Activated naive CD4-positive, alpha-beta T cell (primary cell): ENCODE measurements at places on chromosomes 3 and 15.

DNA sequence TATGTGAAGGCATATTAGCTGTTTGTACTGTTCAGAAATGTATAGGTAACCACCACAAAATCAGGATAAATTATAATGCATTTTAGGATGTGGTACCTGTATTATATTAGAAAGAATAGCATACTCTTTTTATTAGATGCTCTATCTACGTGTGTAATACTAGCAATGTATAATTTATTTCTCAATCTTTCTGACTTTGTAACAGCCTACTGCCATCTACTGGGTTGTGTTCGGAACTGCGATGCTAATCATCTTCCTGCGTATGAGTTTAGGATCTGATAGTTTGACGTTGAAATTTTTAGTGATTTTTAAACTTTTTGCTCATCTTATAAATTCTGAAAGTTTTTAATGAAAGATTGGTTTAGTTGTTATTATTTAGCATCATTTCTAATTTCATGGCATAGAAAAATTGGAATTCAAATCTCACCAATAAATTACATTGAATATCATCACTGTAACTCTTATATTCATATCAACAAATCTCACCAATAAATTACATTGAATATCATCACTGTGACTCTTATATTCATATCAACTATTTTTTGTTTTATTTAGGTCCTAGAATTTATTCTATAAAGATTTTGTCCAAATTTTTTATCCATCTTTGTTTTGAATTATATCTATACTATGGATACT, 322.7 kb upstream of the ZNF717 start:
- DNase-seq: no peak

DNA sequence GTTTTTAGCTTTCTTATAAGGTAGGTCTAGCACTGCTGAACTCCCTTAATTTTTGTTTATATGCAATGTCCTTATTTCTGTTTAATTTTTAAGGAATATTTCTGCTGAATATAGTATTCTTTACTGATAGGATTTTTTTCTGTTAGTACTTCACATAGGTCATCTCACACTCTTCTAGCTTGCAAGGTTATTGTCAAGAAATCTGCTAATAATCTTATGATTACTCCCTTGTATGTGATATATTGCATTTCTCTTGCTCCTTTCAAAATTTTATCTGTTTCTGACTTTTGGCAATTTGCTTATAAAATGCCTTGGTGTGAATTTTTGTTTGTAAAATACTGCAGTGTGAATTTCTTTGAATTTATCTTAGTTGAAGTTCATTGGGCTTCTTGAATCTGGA, 298.4 kb downstream of the GAP43 start:
- no peak for DNase-seq

- no peak for DNase-seq
Observed at GRCh38 chr3:187044867-187045552, 94.3 kb downstream of the RPL39L start.

DNA sequence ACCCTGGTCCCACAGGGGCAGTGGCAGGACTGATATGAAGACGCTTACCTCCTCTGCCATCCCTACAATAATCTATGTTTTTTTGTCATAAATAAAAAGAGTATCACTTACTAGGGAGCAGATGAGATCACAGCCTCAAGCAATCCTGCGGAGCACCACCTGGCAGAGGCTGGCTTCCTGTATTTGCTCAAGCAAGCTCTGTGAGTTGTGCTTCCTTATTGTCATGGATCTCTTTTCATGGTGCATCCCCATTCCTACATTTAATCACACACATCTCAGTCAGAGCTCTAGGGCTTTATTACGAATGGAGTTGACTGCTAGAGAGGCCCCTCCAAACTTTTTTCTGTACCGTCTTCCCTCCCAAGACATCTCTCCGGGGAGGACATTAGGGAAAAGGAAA, 186.0 kb downstream of the UBE2E2 start:
- DNase-seq: no peak

- no peak for DNase-seq
Observed at GRCh38 chr3:56799251-56799882, 2.4 kb downstream of the ARHGEF3 start.

DNA sequence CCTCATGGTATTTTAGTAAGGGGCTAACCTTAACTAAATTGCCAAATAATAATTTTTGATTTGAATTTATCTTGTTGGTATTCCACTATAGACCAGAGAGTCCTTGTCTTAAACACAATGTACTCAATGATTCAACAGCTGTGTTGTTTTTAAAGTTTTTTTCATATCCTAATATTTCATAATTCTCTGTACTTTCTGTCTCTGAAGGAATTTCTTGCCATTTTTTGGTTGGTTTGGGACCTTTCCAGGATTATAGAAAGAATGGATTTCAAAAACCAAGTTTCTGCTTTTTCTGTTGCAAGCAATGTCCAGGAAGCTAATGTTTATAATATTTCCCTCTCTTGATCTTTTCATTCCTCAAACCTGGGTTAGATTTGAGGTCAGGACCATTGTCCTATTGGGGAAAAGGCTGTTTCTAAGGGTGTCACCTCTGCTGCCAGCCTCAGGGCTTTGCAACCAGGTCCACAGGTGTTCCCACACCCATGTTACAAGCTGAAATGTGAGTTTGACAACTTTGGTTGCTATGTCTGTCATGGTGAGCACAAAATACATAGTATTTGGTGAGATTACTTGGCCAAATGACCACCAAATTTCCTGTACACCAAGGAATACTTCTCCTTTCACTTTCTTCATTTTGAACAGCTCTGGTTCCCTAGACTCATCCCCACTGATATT, 363.7 kb upstream of the RGMA start:
- no peak for DNase-seq

DNA sequence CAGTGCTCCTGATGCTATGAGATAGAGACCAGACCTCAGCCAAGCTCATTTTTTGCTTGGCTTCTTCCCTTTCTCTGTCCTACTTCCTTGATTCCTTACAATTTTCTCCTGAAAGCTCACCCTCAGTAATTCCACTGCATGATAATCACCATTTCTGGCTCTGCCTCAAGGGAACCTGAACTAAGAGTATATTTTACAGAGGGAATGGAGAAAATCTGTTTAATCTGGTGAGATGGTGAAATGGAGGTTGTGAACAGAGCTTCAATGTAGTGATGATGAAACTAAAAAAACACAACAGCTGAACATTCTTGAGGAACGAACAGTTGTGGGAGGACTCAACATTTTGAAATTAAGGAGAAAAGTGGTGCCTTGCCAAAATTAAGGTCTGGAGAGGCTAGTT, 16.3 kb downstream of the HHLA2 start:
- no peak for DNase-seq

GRCh38 chr15:77724715-77725114, 92.0 kb upstream of the LINGO1 start:
- no peak for DNase-seq

GRCh38 chr3:44905446-44906157, 31.2 kb downstream of the TGM4 start:
- DNase-seq: no peak

DNA sequence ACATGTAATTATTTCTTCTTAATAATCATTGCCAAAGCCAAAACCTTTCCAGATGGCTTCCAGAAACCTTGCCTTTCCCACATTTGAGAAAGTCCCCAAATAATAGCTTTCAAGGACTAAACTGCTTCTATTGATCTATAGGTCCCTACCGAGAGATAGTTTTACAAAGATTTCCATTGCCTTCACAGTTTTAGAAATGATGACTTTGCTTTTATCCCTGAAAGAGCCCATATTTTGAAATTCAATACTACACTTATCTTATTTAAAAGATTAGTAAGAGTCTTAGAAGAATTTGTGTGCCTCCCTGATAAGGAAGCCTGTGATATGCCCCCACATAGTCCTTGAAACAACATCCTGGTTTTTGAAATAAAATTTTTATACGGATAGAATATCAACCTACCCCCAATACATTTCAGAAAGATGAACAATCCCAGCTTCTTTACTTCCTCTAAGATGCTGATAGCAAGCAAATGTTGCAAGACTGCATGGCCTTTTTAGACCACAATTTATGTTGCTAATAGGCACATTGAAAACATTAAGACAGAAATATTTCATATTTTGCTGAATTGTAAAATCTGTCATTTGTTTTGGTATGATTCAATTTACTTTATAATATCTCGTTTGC, 146.3 kb downstream of the TMCO5A start:
- DNase-seq: no peak

GRCh38 chr15:25239471-25240345, 199.1 kb downstream of the UBE3A start:
- no peak for DNase-seq

- DNase-seq: no peak
Observed at GRCh38 chr3:64361962-64362735, 136.9 kb upstream of the PRICKLE2 start.

DNA sequence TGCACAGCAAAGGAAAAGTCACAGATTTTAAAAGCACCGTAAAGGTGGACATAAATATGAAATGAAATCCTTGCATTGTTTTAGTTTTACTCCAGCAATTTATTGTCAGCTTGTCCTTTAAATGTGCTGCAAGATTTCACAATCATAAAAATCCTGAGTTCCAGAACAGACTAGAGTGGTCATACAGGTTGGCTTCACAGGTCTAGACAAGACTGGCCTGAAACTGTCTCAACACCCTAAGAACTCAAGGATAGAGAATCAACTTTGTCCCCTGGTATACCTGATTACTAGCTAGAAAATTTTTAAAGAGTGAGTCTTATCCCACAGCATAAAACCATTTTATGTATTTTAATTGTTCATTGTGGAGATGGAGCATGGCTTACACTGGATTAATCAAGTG, 521.7 kb upstream of the MCTP2 start:
- DNase-seq: no peak

GRCh38 chr3:43786526-43787305, 96.0 kb downstream of the ABHD5 start:
- DNase-seq: no peak

GRCh38 chr15:44397869-44398268, 29.6 kb upstream of the CTDSPL2 start:
- no peak for DNase-seq

DNA sequence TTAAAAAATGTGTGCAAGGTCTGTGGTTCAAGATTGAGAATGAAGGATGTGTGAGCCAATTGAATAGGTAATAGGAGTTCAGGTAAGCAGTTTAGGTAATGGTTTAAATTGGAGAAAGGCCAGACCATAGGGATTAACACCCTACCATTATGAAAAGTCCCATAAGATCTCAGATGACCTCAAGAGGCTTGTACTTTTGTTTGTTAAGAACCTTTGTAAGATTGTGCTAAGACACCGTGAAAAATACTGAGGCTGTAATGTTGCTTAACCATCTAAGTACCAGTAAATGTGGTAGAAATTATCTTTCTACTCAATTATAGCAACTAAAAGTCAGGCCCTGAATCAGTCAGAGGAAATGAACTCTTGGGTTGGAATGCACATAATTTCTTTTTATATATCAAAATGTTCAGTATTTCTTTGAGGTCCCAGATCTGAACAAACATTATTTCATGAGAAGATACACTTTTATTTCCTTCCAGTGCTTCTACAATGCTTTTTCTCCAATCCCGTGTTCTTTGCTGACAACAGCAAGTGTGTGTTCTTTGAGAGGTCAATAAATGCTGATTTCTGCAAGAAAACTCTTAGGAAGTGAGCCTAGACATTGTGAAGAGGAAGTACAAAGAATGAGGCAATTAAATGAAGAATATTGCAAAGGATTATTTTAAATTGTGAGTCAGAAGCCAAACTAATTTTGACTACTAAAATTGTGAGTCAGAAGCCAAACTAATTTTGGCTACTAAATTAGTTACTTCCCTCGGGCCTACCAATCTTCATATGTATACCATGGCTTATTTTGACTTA, 66.4 kb downstream of the TCF12 start:
- no peak for DNase-seq
